Vagina (tissue), 2 donors: ENCODE measurements at places on chromosomes 6 and 20. TPM values are rescaled to one million over a fixed set of nuclear protein-coding genes. Genes with fewer than 3 reads are reported as not detected.

The UBE2V1 gene
- total RNA-seq: 74.2 TPM

The HEY2 gene
- 0.98 TPM for total RNA-seq

The MATN4 gene
- total RNA-seq: not detected

GRCh38 chr6:33841070-33841469 lies 37.3 kb upstream of the MLN start:
- H3K27me3 ChIP-seq: no peaks in the 10 kb centered on the region
- no peak overlapping the region for H3K4me3 ChIP-seq
- H3K27ac ChIP-seq: no peak overlapping the region

The SIGLEC1 gene
- total RNA-seq: 8.8 TPM

GRCh38 chr6:26158076-26158580 lies 70.9 kb downstream of the HFE start:
- H3K36me3 ChIP-seq: no peaks in the 10 kb centered on the region
- H3K4me1 ChIP-seq: peaks cover 28% of the 10 kb centered on the region
- peak; percentile 99 for DNase-seq
- peak overlapping the region; percentile 73 for H3K27ac ChIP-seq
- H3K27me3 ChIP-seq: no peaks in the 10 kb centered on the region

DNA sequence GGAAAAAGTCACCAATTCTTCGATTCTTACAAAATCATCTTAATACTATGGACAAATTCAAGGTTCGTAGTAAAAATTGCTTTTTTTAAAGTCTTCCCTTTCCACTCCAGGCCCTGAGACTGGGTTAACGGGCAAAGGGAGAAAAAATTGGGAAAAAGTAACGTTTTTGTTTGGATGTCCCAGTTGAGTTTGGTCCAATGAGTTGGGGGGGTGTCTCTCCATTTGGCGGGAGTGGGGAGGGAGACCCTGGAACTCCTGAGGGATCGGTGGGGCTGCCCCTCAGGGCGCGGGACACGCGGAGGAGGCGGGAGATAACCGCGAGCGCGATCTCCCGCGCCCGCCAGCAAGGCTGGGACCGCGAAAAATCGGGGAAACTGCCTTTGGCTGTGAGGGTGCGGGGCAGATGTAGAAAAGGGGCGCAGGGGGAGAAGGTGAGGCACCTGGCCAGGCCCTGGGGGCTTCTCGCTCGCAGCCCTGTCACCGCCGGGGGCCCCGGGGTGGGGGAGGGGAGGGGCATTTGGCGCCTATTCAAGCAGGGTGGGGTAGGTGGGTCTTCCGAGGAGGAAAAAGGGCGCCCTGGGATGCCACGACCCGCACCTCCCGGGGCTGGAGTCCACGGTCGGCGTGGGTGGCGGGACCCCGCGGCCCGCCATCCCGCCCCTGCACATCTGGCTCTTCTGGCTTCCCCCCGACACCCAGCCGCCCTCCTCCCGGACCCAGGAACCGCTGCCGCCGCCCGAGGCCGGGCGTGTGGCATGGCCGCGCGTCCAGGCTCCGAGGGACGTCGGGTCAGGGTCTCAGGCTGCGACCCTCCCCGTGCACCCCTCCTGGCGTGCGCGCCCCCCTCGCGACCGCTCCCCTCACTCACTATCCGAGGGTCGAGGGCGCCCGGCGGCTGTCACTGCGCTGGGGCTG lies 595 bp downstream of the FBXO5 start:
- DNase-seq: no peak
- no peaks in the 10 kb centered on the region for H3K27me3 ChIP-seq
- H3K4me1 ChIP-seq: peaks cover 36% of the 10 kb centered on the region
- H3K27ac ChIP-seq: peak overlapping the region; percentile 96
- no peaks in the 10 kb centered on the region for H3K36me3 ChIP-seq
- H3K4me3 ChIP-seq: peak overlapping the region; percentile 67

The GSTA2 gene
- not detected for total RNA-seq

DNA sequence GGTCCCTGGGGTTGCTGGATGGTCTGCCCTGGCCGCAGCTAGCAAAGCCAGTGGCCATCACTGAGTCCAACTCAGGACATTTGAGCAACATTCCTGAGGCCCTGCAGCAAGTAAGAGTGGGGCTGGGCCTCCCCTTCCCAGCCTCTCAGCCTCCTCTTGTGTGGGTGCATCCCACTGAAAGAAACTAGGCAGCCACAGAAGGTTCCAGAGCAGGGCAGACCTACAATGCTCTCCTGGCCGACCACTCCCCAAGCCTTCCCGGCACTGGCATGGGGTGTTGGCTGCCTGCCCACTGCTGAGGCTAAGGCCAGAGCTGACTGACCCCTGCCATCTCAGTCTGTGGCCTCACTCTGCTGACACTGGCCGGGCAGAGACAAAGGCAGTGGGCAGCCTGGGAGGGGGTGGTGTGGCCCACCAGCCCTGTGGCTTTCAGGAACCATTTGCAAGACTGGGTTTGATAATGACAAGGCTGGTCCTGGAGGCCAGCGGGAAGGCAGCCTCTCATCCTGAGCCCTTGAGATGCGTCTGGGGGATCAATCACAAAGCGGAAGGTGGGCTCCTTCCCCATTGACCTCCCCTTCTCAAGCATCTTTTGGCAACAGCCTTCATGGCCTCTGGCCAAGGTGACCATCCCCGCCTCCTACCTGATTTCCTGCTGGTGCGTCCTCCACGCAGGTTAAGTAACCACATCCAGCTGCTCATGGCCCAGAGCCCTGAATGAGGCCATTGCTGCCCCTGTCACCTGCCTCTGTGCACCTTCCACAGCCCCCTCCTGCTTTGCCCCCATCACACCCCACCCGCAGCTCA lies 9.6 kb downstream of the DLGAP4 start:
- H3K4me1 ChIP-seq: no peaks in the 10 kb centered on the region
- no peaks in the 10 kb centered on the region for H3K27me3 ChIP-seq
- no peak overlapping the region for H3K27ac ChIP-seq
- no peak for DNase-seq

- no peaks in the 10 kb centered on the region for H3K27me3 ChIP-seq
- H3K36me3 ChIP-seq: no peaks in the 10 kb centered on the region
- H3K27ac ChIP-seq: no peak overlapping the region
- DNase-seq: no peak
- peaks cover 20% of the 10 kb centered on the region for H3K4me1 ChIP-seq
These were observed 79.5 kb downstream of the KCNB1 start for GRCh38 chr20:49403012-49403411.

DNA sequence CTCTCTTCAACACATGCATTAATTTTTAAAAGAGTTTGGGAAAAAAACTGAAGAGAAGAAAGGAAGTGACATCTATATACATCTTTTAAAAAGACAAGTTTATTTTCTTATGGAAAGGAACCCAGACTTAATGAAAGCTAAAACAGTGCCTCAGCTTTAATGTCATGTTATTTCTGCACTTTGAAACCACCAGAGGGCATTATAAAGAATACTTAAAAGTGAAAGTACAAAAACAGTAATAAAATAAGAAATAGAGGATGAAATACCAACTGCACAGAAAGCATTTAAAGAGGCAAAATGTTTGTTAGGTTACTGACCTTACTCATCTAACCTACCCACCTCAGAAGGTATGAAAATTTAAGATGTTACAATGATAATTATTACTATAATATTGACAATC lies 98.8 kb downstream of the HUS1B start:
- H3K4me1 ChIP-seq: no peaks in the 10 kb centered on the region
- H3K4me3 ChIP-seq: no peak overlapping the region
- no peak overlapping the region for H3K27ac ChIP-seq
- H3K36me3 ChIP-seq: peaks cover 29% of the 10 kb centered on the region
- no peaks in the 10 kb centered on the region for H3K27me3 ChIP-seq
- no peak for DNase-seq

The HAO1 gene
- not detected for total RNA-seq

The TFAP2A gene
- total RNA-seq: 19.4 TPM

- no peak overlapping the region for H3K27ac ChIP-seq
- H3K4me1 ChIP-seq: no peaks in the 10 kb centered on the region
- no peak overlapping the region for H3K4me3 ChIP-seq
- no peaks in the 10 kb centered on the region for H3K36me3 ChIP-seq
- no peak for DNase-seq
- no peaks in the 10 kb centered on the region for H3K27me3 ChIP-seq
These were observed 179.3 kb downstream of the CARMIL1 start for GRCh38 chr6:25458485-25458884.

GRCh38 chr20:40941133-40941610 lies 87.5 kb upstream of the TOP1 start:
- no peaks in the 10 kb centered on the region for H3K27me3 ChIP-seq
- no peak overlapping the region for H3K27ac ChIP-seq
- H3K4me1 ChIP-seq: no peaks in the 10 kb centered on the region
- no peaks in the 10 kb centered on the region for H3K36me3 ChIP-seq
- H3K4me3 ChIP-seq: no peak overlapping the region

DNA sequence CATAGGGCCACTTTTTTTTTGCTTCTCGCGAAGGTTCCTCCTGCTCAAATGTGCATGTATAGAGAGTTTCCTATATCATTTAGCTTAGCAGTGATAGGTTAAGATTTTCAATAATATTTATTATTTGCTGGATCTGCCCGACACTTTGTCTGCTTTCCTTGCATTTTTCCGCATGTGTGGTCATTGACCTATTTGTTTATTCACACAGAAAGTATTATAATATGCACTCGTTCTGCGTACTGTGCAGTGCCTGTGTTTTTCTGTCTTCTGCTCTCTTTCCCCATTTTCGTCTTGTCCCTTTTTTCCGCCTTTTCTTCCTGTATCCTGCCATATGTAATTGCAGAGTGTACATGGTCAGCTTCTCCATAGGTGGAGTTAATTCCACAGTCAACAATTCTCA lies 255.8 kb downstream of the TMEM242 start:
- H3K27me3 ChIP-seq: no peaks in the 10 kb centered on the region
- H3K36me3 ChIP-seq: no peaks in the 10 kb centered on the region
- H3K27ac ChIP-seq: no peak overlapping the region
- peaks cover 41% of the 10 kb centered on the region for H3K4me1 ChIP-seq

- no peak overlapping the region for H3K4me3 ChIP-seq
- no peak for DNase-seq
- no peaks in the 10 kb centered on the region for H3K27me3 ChIP-seq
- H3K4me1 ChIP-seq: no peaks in the 10 kb centered on the region
- peak overlapping the region; percentile 31 for H3K27ac ChIP-seq
These were observed 8.8 kb upstream of the NDRG3 start for GRCh38 chr20:36754656-36755222.

- no peak for DNase-seq
- H3K4me1 ChIP-seq: peaks cover 7% of the 10 kb centered on the region
- H3K36me3 ChIP-seq: no peaks in the 10 kb centered on the region
- no peaks in the 10 kb centered on the region for H3K27me3 ChIP-seq
These were observed 73.8 kb downstream of the EDN3 start for GRCh38 chr20:59374261-59374660.

GRCh38 chr6:39982720-39983119 lies 48.5 kb upstream of the MOCS1 start:
- H3K27me3 ChIP-seq: no peaks in the 10 kb centered on the region
- peaks cover 9% of the 10 kb centered on the region for H3K4me1 ChIP-seq
- no peak overlapping the region for H3K27ac ChIP-seq

- no peaks in the 10 kb centered on the region for H3K36me3 ChIP-seq
- peak overlapping the region; percentile 17 for H3K27ac ChIP-seq
- no peak for DNase-seq
- no peak overlapping the region for H3K4me3 ChIP-seq
- H3K4me1 ChIP-seq: peaks cover 39% of the 10 kb centered on the region
These were observed 51.7 kb downstream of the CNKSR3 start for GRCh38 chr6:154458565-154459470.

The NEURL2 gene
- total RNA-seq: 15.2 TPM

DNA sequence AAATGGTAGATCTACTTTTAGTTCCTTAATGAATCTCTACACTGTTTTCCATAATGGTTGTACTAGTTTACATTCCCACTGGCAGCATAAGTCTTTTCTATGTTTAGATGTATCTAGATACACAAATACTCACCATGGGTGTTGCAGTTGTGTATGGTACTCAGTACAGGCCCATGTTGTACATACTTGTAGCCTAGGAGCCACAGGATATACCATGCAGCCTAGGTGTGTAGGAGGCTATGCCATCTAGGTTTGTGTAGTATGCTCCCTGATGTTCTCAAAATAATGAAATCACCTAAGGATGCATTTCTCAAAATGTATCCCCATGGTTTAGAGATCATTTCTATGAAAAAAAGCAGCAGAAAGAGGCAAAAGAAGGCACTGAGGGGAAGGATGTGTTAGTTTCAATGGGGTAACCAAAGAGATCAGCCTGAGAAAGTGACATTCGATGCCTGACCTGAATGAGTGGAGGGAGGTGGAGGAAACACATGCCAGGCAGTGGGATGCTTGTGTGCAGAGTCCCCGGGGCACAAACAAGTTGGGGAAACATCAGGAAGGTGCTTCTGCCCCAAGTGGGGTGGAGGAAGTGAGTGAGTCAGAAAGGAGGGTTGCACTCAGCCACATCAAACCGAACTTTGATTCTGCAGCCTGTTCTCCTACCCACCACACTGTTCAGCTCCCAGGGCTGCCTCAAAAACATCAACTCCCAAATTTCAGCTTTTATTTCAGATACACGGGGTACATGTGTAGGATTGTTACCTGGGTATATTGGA lies 191.2 kb downstream of the ZNF217 start:
- H3K4me3 ChIP-seq: no peak overlapping the region
- no peak overlapping the region for H3K27ac ChIP-seq
- no peaks in the 10 kb centered on the region for H3K4me1 ChIP-seq
- DNase-seq: no peak
- H3K27me3 ChIP-seq: no peaks in the 10 kb centered on the region

The ISM1 gene
- total RNA-seq: 14.5 TPM

The ZBTB24 gene
- total RNA-seq: 6.6 TPM

The LY6G5C gene
- 1.7 TPM for total RNA-seq

GRCh38 chr6:45502456-45502855 lies 124.7 kb upstream of the SUPT3H start:
- no peaks in the 10 kb centered on the region for H3K36me3 ChIP-seq
- H3K4me1 ChIP-seq: no peaks in the 10 kb centered on the region
- no peaks in the 10 kb centered on the region for H3K27me3 ChIP-seq
- no peak for DNase-seq

The SLC2A4RG gene
- total RNA-seq: 33.1 TPM

- no peak for DNase-seq
- no peaks in the 10 kb centered on the region for H3K27me3 ChIP-seq
- no peak overlapping the region for H3K4me3 ChIP-seq
These were observed 21.2 kb upstream of the NHSL1 start for GRCh38 chr6:138520463-138520862.

DNA sequence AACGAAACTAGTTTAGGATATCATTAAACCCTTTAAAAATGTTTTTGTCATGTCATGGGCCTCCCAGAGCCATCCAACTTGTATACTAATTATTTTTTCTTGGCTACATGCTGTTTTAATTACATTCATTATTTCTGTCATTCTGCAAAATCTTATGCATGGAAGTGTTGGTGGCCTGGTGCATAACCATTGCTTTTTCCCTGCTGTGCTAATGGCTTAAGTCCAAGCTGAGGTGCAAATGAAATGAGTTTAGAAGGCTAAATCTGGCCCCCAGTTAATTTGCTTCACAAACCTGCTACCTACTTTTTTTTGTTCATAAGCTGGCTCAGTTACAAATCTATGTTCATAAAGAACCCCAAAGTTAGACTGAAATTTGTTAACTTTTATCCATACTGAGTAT lies 1249.9 kb downstream of the EPHA7 start:
- no peaks in the 10 kb centered on the region for H3K36me3 ChIP-seq
- H3K4me1 ChIP-seq: no peaks in the 10 kb centered on the region
- H3K4me3 ChIP-seq: no peak overlapping the region
- no peak overlapping the region for H3K27ac ChIP-seq
- no peaks in the 10 kb centered on the region for H3K27me3 ChIP-seq

The SMPDL3A gene
- 44.7 TPM for total RNA-seq
